ENCODE measurements at places on chromosomes 6 and 20.
A peak's percentile ranks its signal among the peaks of the same experiment; 100 is the strongest.

DNA sequence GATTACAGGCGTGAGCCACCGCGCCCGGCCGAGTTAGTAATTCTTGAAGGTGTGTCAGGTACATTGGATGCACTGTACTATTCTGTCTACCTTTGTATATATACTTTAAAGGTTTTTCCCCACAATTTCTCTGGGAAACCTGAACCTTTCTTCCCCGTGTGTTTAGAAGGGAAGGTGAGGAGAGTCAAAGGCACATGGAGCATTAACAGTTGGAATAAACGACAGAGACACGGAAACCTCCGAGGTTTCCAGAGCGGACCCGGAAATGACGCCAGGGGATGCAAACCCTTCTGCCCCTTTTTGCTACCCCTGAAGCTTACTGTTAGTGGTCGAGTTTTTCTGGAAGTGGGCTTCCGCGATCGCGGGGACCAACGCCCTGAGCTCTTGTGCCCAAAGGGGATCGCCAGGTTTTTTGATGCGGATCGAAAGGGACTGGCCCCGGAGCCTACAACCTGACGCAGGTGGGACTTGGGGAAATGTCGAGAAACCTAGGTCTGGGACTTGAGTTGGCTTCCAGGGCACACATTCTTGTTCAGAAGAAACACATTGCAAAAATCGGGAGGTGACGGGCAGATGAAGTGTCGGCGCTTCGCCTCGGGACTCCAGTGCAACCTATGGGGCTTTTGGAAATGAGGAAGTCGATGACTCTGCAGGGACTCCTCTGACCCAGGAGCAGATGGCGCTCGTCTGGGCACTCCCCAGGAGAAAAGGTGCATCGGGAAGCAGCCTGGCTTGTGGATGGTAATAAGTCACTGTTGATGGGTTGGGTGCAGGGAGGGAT lies 218.2 kb downstream of the OR2B2 start:
- peak; percentile 44 for DNase-seq

DNA sequence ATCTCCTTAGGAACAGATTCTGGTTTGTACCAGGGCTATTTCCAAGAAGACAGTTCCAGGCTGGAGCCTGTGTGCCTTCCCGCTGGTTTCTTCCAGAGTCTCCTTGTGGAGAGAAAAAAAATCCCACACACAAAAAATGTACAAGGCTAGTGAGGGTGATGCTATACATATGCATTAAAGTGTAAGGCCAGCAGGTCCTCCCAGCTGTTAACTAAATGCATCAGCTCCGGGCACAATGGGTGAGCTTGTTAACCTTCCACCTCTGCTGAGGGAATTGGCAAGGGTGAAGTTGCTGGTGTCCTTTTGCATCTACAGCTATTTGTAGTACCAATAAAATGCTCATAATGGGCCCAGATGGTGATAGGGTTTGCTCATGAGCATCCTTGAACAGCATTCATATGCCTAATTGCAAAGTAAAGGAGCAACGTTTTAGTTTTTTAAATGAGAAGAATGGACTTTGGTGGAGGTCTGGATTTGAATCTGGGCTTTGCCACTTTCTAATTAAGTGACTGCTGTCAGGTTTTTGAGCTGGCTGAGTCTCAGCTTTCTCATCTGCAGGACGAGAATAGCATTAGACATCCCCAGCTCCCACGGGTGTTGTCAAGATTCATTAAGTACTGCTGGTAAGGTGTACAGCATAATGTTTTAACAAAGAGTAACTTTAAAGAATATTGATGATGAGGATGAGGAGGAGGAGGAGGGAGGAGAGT lies 361.8 kb downstream of the QKI start:
- no peak for DNase-seq

DNA sequence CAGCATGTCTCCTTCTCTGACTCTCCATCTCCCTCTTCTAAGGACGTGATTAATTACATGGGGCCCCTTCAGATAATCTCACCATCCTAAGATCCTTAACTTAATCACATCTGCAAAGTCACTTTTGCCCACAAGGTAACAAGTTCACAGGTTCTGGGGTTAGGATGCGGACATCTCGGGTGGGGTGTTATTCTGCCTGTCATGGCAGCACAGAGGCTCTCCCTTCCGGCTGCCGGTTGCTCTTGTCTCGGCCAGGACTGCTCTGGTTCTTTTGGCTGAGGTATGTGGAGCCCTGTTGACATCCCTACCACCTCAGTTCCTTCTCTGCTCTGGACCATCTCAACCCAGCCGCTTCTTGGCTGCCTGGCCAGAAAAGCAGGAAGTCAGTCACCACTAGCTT lies 4.2 kb upstream of the CST11 start:
- DNase-seq, result no peak

DNA sequence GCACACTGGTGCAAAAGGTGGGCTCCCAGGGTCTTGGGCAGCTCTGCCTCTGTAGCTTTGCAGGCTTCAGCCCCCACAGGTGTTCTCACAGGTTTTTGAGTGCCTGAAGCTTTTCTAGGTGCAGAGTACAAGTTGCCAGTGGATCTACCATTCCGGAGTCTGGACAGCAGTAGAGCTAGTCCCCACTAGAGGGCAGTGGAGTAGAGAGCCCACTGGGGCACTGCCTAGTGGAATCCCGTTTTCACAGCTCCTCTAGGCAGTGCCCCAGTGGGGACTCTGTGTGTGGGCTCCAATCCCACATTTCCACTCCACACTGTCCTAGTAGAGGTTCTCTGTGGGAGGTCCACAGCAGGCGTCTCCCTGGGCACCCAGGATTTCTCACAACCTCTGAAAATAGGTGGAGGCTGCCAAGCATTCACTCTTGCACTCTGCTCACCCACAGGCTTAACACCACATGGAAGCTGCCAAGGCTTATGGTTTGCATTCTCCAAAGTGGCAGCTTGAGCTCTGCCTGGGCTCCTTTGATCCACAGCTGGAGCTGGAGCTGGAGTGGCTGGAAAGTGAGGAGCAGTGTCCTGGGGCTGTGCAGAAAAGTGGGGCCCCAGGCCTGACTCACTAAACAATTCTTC lies 86.3 kb upstream of the PROKR2 start:
- DNase-seq, result no peak

- DNase-seq, result no peak
Observed at GRCh38 chr6:57256541-57256940, 34.4 kb upstream of the RAB23 start.

GRCh38 chr6:53107091-53107490 lies 41.5 kb downstream of the GCM1 start:
- DNase-seq, result no peak

- DNase-seq, result no peak
Observed at GRCh38 chr20:45392733-45393132, 14.6 kb upstream of the TP53TG5 start.

DNA sequence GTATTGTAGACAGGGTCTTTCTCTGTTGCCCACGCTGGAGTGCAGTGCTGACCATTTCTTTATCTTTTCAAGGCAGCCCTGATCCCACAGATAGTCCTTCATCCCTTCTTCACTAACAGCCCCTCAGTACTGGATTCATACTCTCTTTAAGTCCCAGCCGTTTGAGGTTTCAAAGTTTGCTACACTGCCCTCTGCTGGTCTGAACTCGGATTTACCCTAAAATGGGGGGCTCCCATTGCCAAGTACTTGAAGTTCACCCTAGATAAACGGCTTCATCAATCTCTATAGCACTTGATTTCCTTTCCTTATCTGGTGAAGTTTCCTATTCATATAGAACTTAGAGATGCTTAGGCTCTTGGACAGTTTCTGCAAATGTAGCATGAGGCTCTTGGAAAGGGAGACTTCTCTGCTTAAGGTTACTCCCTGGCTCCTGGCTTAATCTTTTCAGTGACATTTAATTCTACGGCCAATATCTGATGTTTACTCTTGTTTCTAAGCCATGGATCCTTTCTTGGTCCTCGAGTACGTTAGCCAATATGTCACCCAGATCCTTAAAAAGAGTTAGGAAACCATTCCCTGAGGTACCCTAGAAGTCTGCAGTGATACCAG lies 21.4 kb upstream of the PREP start:
- peak; percentile 54 for DNase-seq

DNA sequence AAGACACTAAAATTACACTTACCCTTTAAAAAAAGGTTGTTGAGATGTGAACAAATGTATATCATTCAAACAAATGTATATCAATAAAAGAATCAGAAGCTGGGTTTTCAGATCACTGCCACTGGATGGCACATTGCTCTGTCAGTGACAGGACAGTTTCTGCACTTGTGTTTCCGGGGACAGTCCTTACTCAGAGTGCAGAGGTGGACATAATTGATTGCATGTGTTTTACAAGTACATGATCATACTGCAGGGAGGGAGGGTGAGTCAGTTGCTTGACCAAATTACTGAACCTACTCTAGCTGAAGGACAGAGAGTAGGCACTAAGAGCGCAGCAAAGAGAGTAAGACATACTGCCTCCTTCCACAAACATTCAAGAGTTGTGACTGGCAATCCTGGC lies 302.3 kb downstream of the TENT5A start:
- no peak for DNase-seq

- DNase-seq, result no peak
Observed at GRCh38 chr20:25286917-25287316, 39.0 kb downstream of the PYGB start.

DNA sequence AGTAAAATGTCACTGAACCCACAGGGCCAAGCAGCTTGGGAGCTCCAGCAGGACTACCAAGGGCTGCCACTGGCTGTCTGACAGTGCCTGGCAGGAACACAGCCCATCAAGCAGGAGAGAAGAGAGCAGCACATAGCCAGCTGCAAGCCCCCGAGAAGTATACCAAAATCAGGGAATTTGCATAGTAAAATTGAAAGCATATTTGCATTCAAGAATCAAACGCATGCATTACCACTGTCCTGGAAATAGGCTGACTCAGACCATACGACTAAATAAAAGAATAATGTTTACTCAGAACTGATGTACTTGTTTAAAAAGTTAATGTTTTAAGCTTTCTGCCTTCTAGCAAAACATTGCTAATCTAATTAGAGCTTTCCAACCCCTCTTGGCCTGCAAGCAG lies 298.1 kb downstream of the TFAP2B start:
- DNase-seq, result no peak

GRCh38 chr20:38112261-38112929 lies 52.7 kb downstream of the TGM2 start:
- DNase-seq, result no peak

All from NCI-H1105 treated with DMSO at 0.1 percent for 48 hours (cell line).